ENCODE measurements at places on chromosomes 1 and 21.

DNA sequence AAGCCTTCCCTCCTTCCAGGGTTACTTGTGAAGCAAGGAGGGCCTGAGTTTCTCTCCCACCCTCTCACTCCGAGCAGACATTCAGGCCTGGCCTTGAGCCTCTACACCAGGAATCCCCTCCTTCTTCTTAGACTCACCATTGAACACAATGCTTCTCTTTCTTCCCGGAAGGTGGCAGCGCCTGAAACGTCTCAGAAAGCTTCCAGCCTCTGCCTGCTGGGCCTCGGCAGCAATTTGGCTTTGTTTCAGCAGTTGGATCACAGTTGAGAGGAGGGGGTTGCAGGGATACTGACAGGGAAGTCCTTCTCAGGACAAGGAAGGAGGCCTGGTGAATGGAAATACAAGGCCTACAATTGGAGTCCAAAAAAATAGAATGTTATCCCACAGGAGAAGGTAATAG is 6.3 kb downstream of the CLDN8 start:
- DNase-seq: no peak

- no peak for DNase-seq
Observed at GRCh38 chr1:59007820-59008598, 224.2 kb upstream of the JUN start.

- no peak for DNase-seq
Observed at GRCh38 chr1:8409606-8410005, 91.7 kb downstream of the SLC45A1 start.

GRCh38 chr1:19597496-19598309 is 46.4 kb upstream of the NBL1 start:
- DNase-seq: no peak
